ENCODE measurements at places on chromosomes 6 and 20. TPM values are rescaled to one million over a fixed set of nuclear protein-coding genes. Genes with fewer than 3 reads are reported as not detected.

Gene GZF1
- total RNA-seq: 30.3 TPM

Gene PDCD2
- 50.3 TPM for total RNA-seq

Gene HSPA1L
- total RNA-seq: 1.3 TPM

Gene MCCD1
- not detected for total RNA-seq

Gene GFOD1
- 3.6 TPM for total RNA-seq

Gene RNF182
- 6.4 TPM for total RNA-seq

Gene DST
- total RNA-seq: 544 TPM

Gene ADGRF1
- total RNA-seq: not detected

Gene TULP4
- 51.9 TPM for total RNA-seq

Gene SYNGAP1
- 1.4 TPM for total RNA-seq

Gene DSP
- 23.6 TPM for total RNA-seq

Gene OR2H1
- total RNA-seq: not detected

Gene MICB
- total RNA-seq: 11.7 TPM

Gene C6orf15
- not detected for total RNA-seq

Gene ULBP2
- 7.2 TPM for total RNA-seq

Gene FAM83C
- total RNA-seq: not detected

Gene TTK
- 21.5 TPM for total RNA-seq

Gene PDE7B
- total RNA-seq: 12.4 TPM

Gene TINAG
- total RNA-seq: not detected

Gene SAMD3
- 3.1 TPM for total RNA-seq

Gene RRAGD
- not detected for total RNA-seq

Gene PRRT1
- not detected for total RNA-seq

Gene GSTA3
- not detected for total RNA-seq

Gene MDFI
- total RNA-seq: 0.28 TPM

Gene PROKR2
- not detected for total RNA-seq

Gene NKAIN4
- total RNA-seq: not detected

Gene BPHL
- total RNA-seq: 16.3 TPM

Gene RIPPLY2
- total RNA-seq: not detected

Gene OPN5
- not detected for total RNA-seq

Gene NDUFAF5
- 22.8 TPM for total RNA-seq

Gene DLK2
- total RNA-seq: 0.90 TPM

Gene LCA5
- 2.0 TPM for total RNA-seq

Gene E2F1
- 10.6 TPM for total RNA-seq

Gene NKX2-2
- not detected for total RNA-seq

Gene OR12D3
- not detected for total RNA-seq

Gene RAET1L
- total RNA-seq: not detected

Gene CRISP1
- not detected for total RNA-seq

Gene LINC00237
- not detected for total RNA-seq

Gene NQO2
- total RNA-seq: 59.4 TPM

Gene PCSK2
- not detected for total RNA-seq

Gene KIAA1755
- 2.5 TPM for total RNA-seq

Gene FOXA2
- not detected for total RNA-seq

Gene KCNK17
- total RNA-seq: not detected

Gene KCNK16
- not detected for total RNA-seq

Gene ADRM1
- total RNA-seq: 96.9 TPM

Gene HRH3
- total RNA-seq: not detected

Gene CGA
- total RNA-seq: not detected

Gene ADAM33
- total RNA-seq: under 0.01 TPM

Gene MACROD2
- total RNA-seq: not detected

Data from IMR-90 (cell line).